ENCODE measurements at places on chromosomes 3 and 15.

DNA sequence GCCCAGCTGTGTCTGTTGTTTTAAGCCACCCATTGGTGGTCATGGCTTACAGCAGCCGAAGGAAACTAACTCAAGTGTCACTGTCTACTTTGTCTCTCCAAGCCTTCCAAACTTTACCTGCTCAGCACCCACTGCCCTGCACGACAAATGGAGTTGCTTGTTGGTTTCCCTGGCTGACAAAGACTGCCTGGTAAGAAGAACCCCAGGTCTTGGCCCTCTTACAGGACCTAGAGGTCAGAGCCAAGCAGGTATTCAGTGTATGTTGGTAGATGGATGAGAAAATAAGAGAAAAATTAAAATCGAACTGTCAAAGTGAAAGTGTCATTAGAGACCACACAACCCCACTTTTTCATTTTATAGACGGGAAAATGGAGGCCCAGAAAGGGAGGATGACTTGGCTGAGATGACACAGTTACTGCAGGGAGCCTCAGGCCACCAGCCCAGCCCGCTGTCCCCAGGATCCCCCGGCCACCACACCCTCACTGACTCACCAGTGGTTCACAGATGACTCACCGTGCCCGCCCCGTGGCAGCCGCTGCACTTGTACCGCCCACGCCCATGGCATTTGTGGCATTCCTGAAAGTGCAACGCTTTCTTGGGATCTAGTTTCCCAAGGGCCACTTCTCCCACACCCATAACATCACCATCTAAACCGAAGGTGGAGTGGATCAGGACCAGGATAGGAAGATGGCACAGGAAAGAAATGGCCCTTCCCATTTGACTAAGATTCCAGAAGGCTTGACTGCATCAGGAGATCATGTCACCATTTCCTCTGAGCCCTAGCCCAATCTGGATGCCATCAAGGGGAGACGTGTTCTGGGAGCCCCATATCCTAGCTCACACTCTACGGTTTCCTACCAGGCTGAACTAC lies 15.2 kb downstream of the SSUH2 start:
- DNase-seq: no peak

GRCh38 chr3:197354568-197355001 lies 56.2 kb upstream of the DLG1 start:
- no peak for DNase-seq

GRCh38 chr3:104816716-104817115 lies 550.0 kb upstream of the ALCAM start:
- DNase-seq: no peak

DNA sequence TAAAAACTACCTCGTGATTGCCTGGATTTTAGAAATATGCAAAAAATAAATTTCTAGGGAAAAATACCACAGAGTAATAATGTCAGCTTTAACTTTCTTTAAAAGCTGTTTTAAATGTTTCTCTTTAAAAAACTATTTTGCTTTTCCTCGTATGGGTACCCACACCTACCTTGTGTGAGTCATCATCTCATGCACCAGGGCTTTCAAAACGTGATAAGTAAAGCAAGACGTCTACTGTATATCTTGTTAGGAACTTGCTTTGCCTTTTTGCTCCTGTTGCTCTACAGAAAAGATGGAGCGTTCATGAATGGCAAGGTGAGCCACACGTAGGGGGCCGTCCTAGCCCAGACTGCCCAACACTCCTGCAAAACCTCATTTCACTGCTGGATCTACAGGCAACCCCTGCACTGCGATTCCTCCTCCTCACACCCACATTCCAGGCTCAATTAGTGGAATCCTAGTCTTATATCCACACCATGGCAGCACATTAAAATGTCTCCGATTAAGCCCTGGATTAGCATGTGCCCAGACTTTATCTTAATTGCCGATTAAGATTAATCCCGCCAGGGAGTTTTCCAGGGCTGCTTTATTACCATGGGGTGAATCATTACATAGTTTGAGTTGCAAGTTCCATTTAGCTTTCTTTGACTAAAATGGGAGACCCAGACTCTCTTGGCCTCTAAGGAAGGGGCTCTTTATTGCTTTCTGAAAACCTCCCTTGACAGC lies 293.6 kb upstream of the ICE2 start:
- no peak for DNase-seq

GRCh38 chr3:7447197-7447769 lies 586.4 kb downstream of the GRM7 start:
- DNase-seq: no peak

DNA sequence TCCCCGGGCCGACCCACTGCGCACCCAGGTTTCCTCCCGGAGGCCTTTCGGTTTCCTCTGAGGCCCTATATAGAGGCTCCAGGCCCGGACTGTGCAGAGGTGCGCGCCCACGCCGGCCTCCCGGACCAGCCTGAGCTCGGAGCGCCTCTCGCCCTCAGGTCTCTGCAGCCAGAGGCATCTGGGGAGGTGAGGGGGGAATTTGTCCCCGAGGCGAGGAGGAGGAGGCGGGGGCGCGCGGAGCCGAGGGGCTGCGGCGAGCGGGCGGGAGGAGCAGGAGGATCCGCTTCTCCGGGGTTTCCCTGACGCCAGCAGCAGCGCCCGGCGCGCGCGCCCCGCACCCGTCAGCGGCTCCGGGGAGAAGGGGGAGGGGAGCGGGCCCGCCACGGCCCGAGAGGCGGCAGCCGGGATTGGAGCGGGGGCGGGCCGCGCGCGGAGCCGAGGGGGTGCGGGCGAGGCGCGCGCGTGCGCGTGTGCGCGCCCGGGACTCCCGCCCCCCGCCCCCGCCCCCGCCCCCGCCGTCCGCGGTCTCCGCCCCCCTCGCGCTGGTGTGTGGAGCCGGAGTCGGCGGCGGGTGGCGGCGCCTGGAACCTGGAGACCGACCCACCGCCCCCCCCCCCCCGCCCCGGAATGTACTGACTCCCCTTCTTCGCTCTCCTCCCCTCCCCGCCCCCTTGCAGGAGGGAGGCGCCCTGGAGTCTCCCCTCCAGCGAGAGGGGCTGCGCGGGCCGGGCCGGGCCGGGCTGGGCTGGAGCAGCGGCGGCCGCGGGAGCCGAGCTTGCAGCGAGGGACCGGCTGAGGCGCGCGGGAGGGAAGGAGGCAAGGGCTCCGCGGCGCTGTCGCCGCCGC lies at the start of gene NEO1:
Gene NEO1 (plus strand): TSS at position 657 of the 846 bp plus-strand sequence. CDS start 213 bp downstream, outside the sequence.
- DNase-seq: no peak

GRCh38 chr3:51718547-51719409 lies 11.9 kb downstream of the GRM2 start:
- no peak for DNase-seq

DNA sequence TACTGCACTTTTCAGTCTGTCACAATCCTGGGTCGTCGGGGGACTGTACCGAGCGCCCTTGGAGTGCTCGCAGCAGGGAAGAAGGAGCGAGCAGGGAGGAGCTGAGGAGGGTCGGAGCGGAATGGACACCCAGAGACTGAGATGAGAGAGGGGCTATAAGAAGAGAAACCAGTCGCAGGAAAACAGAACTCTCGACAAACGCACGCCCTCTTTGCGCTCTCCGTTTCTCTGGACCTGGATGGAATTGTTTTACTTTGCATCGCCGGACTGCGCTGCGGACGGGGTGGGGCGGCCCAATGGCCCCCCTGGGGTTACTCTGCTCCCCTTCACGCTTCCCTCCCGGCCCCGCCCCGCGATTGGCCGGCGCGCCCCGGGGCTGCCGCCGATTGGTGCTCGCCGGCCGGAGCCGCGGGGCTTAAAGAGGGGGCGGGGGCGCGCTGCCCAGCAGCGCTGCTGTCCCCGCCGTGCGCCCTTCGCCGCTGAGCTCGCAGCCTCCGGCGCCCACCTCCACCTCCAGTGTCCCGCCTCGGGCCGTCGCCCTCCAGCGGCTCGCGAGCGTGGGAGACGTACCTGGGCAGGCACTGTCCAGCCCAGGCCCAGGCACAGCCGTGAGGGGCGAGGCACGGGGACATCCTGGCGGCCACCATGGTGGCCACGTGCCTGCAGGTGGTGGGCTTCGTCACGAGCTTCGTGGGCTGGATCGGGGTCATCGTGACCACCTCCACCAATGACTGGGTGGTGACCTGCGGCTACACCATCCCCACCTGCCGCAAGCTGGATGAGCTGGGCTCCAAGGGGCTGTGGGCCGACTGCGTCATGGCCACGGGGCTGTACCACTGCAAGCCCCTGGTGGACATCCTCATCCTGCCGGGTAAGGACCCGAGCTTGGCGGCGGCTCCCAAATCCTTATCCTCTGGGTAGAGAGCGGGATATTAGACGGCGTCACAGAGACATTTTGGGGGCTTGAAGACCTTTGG lies at the start of gene CLDN11:
Gene CLDN11 (plus strand): TSS at position 447 of the 977 bp plus-strand sequence. CDS start 199 bp downstream, at position 646.
- no peak for DNase-seq

- no peak for DNase-seq
Measured at GRCh38 chr3:66933233-66933632, 64.9 kb upstream of the KBTBD8 start.

DNA sequence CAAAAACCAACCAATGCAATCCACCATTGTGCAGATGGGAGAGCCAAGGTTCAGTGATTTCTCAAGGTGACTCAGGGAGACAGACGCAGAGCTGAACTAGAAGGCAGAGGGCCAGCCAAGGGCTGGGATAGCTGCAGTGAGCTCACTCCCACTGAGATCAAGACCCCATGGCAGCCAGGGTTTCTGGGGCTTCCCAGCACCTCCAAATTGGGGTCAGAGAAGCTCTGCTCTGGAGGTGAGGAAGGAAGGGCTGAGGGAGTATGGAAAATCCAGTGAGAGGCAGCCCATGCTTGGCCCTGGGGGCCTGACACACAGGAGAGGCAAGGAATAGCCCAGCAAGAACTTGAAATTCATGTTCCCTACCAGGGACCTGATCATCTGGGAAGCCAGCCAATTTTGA lies 61.0 kb downstream of the ISG20 start:
- no peak for DNase-seq

DNA sequence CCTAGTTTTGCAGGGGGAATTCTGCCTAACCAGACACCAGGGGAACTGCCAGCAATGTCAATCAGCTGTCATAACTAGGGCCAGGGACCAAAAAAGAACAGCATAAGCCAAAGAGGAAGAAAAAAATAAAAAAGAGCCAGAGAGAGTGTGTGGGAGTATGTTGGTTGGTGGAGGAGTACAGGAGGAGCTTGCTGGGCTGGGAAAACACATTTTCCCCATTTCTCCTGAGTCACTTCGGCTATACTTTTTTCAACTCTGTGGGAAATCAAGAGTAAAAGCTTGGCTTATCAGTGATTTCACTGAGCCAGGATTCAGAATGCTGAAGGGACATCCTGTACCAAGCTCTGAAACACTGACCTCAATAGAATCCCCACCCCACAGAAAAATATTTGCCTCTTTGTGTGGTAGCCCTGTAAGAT lies 144.7 kb upstream of the DPH6 start:
- no peak for DNase-seq

- DNase-seq: no peak
Measured at GRCh38 chr3:65603631-65604030, 435.1 kb downstream of the MAGI1 start.

DNA sequence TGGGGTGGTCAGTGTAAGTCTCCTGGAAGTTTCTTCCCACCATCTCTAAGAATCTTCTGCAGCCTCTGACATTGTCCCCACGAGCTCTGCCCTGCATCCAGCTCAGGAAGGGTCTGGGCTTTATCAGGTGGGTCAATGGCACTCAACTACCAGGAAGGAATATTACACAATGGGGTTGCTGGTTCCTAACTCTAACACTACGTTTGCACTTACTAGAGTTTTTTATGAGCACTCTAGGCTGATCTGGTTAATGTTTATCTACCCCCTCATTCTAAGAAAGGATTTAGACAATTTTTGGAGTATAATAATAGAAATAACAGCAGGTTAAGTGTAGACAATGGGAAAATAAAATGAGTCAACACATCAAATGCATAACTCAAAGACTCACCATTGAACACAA lies 411.1 kb upstream of the RGMA start:
- no peak for DNase-seq

DNA sequence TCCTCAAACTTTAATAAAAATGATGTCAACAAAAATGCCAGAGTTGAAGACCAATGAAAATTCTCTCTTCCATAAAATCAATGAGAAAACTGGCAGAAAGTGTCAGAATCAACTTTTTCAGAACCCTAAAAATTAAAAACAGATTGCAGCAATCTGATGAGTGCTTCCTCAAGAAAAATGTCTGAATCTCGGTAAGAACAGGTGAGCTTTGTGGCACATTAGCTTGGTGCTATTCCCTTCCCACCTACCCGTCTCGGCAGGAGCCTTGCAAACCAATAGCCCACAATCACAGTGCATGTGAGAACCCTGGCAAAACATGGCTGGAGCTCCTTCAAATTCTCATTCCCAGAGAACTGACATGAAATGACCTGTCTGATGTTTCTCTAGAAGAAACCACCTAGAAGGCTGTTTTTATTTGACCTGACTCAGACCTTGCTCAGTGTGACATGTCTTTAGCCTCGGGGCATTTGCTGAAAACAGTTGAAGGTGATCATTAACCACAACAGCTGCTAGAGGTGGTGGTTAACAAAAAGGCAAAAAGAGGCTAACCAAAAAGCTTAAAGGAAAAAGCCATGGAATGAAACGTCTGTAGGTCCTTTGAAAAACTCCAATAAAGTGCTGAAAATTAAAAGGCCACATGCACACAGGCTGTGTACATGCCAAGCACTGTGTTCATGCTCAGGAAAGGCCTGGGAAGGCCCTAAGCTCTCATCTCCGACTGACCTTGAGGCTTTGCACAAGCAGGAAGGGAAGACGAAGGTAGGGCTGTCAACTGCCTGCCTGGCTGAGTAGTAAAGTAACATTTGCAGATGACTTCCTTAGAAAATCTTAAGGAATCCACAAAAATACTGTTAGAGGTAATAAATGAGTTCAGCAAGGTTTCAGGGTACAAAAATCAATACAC lies 253.0 kb upstream of the NSMCE3 start:
- DNase-seq: no peak

DNA sequence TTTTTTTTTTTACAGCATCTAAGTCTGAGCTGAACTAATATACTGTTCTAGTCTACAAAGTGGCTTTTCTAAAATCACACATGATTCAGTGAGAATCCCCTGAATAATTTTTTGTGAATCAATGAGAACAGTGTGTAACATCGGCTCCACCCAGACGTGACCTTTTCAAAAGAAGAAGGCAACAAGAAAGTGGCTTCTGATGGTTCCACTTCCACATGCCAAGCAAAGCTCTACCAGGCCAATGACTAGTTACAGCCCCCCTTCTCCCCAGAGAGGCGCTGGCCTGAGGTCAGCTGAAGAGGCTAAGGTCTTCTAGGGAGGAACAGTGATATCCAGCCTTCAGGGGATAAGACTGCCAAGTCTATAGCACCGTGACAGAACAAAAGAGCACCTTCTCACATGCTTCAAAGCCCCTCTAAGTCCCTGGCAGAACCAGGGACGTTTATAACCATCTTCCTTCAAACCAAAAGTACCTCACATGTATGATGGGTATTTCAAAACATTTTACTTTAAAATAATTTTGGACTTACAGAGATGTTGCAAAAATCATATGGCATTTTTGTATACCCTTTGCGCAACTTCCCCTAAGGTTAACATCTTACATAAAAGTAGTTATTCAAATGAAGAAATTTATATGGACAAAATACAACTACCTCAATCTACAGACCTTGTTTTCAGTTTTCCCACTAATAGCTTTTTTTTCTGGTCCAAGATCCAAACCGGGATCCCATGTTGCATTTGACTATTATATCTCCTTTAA lies 177.9 kb downstream of the OSBPL10 start:
- no peak for DNase-seq

GRCh38 chr15:44231842-44232241 lies 36.8 kb upstream of the FRMD5 start:
- DNase-seq: no peak
